ENCODE measurements at places on chromosomes 5 and 9.

- no peak for DNase-seq
Measured at GRCh38 chr5:16929347-16929746, 6.7 kb downstream of the MYO10 start.

DNA sequence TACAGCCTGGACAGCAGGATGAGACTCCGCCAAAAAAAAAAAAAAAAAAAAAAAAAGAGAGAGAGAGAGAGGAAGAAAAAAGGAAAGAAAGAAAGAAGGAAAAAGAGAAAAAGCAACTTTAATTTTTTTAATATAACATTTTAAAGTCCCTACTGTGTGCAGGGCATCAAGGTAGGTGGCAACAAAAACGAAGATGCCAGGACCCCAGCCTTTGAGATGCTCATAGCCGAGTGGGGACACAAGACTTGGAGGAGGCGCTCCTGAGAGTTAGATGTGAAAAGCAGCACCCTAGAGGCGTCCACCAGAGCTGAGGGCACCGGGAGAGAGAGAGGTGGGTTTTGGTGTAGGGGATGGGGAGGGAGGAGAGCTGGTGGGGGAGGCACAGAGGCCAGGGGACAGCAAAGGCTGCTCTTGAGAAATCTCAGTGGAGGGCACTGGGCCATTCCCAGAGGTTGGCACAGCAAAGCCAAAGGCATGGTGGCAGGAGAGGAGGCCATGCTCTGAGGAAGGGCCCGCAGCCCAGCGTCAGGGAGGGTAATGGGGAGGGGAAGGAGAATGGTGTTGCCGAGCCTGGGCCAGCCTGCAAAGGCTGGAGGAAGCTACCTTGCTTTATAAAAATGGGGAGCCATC, 135.6 kb downstream of the C9orf50 start:
- DNase-seq, result no peak

GRCh38 chr5:146301626-146302025, 37.0 kb upstream of the POU4F3 start:
- DNase-seq, result no peak

DNA sequence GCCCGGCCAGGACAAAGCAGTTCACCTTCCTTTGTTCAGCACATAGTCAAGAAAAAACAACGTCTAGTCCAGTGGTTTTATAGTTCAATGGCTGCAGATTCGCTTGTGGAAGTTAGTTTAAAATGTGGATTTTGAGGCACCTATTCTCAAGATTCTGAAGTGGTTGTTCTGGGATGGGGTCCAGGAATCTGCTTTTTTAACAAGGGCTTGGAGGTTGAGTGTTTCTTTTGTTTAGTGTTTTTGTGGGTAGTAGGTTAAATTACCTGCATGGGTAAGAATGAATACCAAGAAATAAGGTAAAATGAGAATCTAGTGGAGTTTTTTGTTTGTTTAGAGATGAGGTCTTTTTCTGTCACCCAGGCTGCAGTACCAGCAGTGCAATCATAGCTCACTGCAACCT, 28.4 kb upstream of the NADK2 start:
- DNase-seq, result no peak

DNA sequence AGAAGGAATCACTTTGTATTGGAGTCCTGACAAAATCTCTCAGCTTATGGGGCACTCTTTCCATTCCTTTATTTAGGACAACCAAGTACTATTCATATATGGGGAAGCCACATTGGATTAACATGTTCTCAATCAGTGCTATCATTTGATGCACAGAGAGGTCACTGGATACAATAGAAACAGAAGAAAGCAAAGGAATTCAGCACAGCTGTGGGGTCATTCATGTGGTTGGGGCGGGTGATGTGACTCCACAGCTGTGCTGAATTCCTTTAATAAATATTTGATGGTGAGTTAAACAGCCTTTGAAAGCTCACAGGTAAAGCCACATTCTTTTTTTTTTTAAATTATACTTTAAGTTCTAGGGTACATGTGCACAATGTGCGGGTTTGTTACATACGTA, 854 bp upstream of the TEX48 start:
- DNase-seq, result no peak

- no peak for DNase-seq
Measured at GRCh38 chr9:91301161-91301560, 60.6 kb downstream of the AUH start.

DNA sequence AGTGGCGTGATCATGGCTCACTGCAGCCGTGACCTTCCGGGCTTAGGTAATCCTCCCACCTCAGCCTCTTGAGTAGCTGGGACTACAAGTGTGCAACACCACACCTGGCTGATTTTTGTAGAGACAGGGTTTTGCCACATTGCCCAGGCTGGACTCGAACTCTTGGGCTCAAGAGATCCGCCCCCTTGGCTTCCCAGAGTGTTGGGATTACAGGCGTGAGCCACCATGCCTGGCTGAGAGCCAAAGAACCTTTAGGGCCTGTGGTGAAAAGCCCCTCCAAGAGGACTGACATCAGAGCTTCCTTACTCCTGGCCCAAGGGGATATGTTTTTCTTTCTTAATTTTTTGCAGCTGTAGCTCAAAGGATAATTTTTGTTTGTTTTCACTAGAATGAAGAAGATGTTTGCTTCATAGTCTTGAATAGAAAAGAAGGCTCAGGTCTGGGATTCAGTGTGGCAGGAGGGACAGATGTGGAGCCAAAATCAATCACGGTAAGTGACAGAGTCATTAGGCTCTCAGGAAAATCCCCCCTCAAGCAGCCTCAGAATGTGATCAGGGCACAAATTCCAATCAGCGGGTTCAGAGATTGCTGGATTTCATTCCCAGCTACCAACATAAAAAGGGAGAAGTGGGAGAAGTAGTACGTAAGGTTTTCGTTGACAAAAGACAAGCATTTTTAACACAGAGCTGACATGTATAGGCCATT, 77.1 kb downstream of the GOLPH3 start:
- no peak for DNase-seq

Data from GM23338 (cell line).